Naive thymus-derived CD4-positive, alpha-beta T cell (primary cell): ENCODE measurements at places on chromosomes 5 and 9.

GRCh38 chr5:9431496-9432258 lies 114.2 kb downstream of the SEMA5A start:
- DNase-seq: no peak

DNA sequence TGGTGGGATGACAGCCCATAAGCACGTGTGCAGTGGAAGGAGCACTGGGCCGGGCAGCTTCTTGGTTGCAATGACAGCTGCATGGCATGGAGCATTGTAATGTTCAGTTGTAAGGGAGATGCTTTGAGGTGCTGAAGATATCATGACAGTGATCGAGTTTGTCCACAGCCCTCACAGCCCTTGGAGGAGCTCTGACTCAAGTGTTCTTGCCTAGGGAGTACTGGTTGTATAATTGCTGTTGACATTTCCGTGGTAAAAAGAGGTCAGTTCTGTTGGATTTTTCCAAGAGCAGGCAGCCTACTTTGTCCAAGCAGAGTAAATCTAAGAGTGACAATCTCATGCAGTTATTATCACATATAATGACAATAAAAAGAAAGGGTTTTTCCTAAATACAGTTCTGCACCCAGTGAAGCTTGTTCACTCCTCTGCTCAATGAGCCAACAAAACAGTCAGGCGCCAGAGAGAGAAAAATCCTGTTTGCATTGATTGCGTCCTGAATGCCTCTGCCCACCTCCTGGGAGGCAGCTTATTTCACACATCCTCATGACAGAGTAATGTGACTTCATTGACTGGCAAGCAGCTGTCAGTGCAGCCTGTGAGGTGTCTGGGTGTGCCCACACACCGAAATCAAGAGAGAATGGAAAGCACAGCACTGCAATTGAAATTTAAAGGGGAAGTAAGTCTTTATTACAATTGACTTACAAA lies 248.0 kb downstream of the NTRK2 start:
- no peak for DNase-seq

DNA sequence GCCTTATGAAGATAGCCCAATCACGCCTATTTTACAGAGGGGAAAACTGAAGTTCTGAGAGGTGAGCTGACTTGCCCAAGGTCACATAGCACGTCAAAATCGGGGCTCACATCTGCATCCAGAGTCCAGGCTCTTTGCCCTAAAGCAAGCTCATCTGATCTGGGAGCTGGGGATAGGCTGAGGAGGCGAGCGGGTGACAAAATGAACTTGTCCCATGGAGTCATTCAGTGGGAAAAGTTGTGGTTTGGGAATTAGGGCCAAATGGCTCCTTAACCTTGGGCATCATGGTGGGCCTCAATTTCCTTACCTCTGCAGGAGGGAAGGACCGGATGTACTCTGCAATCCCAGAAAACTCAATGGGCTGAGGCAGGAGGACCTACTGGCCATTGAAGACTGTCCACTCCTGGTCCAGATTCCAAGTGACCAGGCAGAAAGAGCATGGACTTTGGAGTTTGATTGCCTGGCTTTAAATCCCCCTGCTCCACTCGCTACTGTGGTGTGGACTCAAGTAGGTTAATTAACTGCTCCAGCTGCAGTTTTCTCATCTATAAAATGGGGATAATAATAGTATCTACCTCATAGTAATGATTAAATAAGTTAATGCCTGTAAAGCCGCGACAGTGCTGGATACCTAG lies 160.4 kb downstream of the RGS3 start:
- no peak for DNase-seq

GRCh38 chr9:124271660-124272059 lies 13.9 kb downstream of the NEK6 start:
- DNase-seq: no peak

DNA sequence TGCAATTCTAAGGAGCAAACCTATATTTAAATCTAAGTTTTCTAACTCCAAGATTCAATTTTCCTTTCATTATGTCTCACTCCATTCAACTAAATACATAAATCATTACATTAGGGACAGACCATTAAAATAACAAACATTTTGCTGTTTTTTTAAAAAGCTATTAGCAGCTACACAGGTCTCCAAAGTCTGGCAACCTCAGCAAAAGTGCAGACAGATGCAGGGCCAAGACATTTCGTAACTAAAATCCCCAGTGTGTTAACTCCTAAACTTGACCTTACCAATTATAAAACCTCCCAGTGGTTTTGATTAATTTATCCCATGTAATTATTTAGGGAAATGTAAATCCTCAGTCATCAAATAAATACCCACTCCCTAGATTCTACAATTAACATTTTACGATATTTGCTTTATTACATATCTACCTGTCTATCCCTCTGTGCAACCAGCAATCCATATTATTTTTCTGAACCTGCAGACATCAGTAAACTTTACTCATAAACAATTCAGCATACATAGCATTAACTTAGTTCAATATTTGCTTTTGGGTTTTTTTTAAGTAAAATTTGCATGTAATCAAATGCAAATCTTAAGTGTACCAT lies 64.7 kb downstream of the RGS7BP start:
- DNase-seq: no peak

DNA sequence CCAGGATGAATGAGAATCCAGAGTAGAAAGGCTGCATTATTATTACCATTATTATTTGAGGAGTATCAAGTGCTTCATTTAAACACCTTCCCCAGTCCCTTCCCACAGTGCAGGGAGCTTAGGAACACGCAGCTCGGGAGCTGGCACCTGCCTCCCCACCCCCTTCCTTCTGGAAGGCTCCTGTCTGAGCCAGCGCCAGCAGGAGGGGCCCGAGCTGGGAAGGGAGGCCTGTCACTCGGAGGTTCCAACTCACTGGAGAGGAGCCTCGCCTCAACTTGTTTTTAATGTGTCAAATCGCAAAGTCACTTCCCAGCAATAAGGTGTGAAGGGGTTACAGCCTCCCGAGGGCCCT lies 156.4 kb upstream of the IRX4 start:
- no peak for DNase-seq

DNA sequence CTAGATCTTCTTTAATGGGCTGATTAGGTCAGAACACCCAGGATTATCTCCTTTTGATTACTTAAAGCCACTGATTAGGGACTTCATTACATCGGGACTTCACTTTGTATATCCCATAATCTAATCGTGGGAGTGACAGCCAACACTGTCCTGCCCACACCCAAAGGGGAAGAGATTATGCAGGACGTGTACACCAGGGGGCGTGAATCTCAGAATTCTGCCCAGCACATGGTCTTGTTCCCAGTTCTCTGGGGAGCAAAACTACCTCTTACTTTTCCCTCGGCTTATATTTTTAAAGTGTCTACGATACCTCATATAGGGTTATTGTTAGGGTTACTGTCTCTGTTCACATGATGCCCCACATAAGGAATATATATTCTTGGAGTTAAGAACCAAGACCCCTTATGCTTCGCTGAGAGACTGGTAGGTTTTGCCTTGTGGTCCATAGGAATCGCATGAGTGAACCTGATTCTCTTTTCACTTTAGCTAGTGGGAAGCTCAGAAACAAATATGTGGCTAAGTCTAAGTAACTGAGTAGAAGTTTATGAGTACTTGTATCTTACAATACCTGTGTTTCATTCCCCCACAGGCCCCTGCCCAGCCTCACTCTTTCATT lies 192.7 kb downstream of the GNA14 start:
- peak; percentile 18 for DNase-seq

- no peak for DNase-seq
These were observed 445.6 kb downstream of the ACTL7B start for GRCh38 chr9:108410161-108410560.

DNA sequence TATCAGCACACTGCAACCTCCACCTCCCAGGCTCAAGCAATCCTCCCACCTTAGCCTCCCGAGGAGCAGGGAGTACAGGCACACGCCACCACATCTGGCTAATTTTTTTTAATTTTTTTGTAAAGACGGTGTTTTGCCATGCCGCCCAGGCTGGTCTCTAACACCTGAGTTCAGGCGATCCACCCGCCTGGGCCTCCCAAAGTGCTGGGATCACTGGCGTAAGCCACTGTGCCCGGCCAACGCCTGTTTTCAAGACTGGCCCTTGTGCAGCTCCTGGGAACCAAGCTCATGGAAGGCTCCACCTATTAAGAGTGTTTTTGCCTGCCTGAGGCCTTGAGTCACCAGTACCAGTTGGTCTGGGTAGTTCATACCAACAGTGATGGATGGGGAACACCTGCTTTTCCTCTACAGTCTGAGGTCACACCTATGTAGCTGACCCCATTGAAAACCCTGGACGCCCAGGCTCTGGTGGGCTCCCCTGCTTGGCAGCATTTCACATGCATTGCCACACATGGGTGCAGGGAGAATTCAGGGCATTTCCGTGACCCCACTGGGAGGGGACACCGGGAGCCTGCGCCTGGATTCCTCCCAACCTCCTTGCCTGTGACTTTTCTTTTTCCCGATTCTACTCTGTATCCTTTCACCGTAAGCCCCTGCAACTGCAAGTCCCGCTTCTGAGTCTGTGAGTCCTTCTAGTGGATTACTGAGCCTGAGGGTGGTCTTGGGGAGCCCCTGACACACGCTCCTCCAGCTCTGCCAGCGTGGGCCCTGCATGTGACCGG lies 63.5 kb downstream of the ZNF354C start:
- no peak for DNase-seq
